AML-193 (cell line): ENCODE measurements at places on chromosomes 5 and 9.

GRCh38 chr5:17118631-17119030, 98.8 kb upstream of the BASP1 start:
- DNase-seq: peak; percentile 92

DNA sequence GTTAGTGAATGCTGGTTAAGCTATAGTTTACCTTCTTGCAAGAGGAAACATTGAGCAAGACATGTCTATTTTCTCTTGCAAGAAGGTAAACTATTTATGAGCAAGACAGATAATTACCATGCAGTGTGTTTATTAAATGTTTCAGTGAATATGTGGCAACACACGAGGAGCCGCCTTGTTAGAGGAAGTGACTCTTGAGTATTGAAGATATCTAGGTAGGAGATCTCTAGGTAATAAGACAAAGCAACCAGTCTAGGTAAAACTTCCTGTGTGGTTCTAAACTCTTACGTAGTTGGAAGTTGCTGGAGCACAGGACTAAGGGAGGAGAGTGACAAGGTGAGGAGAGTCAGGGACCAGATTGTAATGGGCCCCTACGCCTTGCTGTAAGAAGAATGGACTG, 16.8 kb downstream of the SKP2 start:
- no peak for DNase-seq

GRCh38 chr5:68169903-68170302, 45.7 kb upstream of the PIK3R1 start:
- no peak for DNase-seq

DNA sequence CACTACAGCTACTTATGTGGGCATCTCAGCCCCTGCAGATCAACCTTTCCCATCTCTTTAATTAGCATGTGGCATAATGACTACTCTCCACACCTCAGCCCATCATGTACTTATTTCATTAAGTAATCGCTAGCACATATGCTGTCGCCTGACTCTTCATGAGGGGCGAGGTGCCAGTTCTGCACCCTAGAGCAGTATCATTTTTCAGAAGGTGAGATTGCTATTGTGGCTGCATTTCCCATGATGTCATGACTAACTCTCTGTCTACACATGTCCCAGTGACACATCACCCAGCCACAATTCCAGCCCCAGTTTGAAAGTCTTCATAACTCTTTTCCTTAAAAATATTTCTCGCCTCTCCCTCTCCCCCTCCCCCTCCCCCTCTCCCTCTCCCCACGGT, 7.6 kb upstream of the F2RL1 start:
- DNase-seq: no peak

DNA sequence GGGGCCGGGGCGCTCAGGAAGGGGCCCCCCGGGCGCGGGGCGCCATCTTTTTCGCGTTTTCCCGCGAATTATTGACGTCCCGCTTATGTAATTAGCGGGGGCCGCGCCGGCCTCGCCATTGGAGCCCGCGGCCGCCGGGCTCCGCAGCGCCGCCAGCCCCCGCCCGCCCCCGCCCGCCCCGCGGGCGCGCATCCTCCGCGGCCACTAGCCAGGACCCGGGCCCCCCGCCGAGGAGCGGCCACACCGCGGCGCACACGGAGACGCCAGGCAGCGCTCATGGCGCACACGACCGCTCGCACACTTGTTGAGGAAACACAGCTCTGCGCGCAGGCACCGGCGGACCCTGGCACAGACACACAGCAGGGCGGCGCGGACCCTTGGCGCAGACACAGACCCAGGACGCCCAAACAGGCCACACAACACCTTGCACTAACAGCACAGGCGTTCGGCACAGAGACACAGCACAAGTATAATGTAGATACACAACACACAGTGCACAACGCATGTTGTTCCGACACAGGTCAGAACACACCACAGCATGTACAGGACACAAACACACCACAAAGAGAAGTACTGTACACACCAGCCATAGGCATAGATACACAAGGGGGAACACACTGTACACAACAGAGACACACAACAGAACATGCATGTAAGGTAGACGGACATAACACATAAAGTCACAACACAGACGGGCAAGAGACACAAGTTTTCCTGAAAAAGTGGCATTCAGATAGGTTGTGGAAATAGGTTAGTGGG, 467 bp upstream of the PHF19 start:
- DNase-seq: peak; percentile 50

GRCh38 chr5:73115399-73116051, 4.8 kb upstream of the TMEM171 start:
- DNase-seq: no peak

DNA sequence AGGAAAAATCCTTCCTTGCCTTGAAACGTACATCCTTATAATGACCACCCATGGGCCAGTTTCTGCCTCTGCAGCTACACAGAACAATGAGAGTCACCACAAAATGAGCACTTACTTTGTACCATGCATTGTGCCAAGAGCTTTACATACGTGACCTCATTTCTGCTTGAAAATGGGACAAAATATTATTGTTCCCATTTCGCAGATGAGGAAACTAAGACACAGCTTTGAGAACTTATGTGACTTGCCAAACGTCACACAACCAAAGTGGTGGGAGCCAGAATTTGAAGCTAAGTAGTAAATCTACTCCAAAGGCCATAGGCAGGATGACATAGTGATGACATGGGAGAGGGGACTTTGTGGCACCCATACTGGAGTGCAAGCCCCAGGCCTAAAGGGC, 34.8 kb upstream of the GRPEL2 start:
- no peak for DNase-seq

- DNase-seq: no peak
Observed at GRCh38 chr5:74257060-74257527, 383.4 kb downstream of the ENC1 start.

DNA sequence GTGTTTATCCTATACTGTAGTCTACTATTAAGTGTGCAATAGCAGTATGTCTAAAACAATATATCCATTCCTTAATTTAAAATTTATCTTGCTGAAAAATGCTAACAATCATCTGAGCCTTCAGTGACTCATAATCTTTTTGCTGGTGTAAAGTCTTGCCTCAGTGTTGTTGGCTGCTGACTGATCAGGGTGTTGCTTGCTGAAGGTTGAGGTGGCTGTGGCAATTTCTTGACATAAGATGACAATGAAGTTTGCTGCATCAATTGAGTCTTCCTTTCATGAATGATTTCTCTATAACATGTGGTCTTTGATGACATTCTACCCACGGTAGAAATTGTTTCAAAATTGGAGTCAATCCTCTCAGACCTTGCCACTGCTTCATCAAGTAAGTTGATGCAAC, 24.3 kb upstream of the SPEF2 start:
- DNase-seq: no peak

DNA sequence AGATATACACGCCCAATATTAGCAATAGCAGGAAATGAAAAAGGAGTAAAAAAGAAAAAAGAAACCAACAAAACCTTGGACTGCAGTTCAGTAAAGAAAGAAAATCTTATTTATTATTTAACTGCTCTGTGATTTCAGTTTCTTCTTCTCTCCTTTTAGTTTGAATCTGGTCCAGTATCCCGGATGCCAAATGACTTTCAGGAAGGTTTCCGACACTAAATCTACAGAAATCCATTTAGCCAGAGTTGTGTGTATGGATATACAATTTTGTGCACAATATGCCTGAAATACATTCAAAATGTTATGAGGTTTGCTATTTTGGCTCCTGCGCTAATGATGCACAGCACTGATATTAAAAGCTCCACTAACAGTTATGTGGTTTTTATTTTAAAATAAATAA, 64.5 kb downstream of the FBXL7 start:
- no peak for DNase-seq

DNA sequence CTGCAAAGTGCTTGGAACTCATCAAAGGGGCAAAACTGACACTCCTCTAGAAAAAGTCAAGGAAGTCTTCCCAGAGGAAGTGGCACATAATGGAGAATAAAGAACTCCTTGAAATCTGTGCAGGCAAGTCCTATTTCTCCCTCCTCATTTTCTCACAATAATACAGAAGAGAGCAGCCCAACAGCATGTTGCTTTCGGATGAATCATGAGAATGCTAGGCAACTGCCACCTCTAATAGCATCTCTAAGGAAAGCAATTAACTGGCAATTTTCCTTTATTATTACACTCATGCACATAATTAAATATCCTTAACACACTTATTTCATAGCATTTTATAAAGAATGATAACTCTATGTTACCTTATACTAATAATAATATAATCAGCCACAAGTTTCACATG, 122.2 kb upstream of the PTGER4 start:
- DNase-seq: no peak

- no peak for DNase-seq
Observed at GRCh38 chr5:172144291-172144815, 43.7 kb downstream of the STK10 start.

- DNase-seq: no peak
Observed at GRCh38 chr5:77718934-77719610, 57.1 kb downstream of the TBCA start.

DNA sequence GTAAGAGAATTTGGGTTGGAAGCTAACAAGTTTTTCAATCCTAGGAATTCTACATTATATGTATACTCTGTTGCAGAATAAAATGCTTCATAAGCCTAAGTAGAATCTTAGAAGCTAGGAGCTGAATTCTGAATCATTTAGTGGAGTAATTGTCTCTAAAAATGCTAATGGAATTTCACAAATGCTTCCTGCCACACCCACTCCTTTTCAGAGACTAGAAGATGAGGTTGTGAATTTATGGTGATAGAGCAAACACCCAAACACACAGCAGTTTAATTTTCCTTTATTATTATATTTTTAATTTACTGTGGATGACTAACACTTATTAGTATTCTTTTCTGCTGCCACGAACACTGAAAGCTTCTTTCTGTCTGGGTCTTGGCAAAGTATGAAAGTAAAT, 208.0 kb upstream of the PDE4D start:
- no peak for DNase-seq

GRCh38 chr9:95511952-95512708, 4.6 kb downstream of the PTCH1 start:
- no peak for DNase-seq

- DNase-seq: peak; percentile 94
Observed at GRCh38 chr9:6055216-6055615, 39.8 kb upstream of the RANBP6 start.

DNA sequence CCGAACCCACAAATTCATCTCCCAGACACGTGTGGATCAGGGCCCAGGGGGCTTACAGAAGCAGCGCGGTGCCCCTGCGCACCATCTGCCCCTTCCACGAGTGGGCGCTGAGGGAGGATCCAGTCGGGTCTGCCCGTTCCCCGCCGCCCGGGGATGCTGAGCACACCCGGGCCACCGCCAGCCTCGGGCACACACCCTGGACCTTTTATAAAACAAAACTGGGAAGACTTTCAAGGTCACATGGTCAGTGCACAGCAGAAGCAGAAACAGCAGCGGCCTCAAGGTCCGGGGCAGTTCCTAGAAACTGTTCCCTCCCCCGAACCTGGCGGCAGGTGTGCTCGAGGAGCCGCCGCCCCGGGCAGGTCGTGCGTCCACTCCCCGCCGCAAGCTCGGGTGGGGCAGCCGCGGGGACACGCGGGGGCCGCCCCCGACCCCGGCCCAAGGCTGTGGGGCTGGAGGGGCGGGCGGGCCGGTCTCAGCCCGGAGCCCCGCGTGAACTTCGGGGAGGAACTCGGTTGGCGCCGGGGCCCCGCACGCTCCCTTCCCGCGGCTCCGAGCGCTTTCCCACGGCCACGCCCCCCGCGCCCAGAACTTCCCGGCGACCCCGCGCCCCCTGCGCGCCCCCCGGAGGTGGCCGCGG, 633 bp upstream of the PPP1R26 start:
- DNase-seq: peak; percentile 6

DNA sequence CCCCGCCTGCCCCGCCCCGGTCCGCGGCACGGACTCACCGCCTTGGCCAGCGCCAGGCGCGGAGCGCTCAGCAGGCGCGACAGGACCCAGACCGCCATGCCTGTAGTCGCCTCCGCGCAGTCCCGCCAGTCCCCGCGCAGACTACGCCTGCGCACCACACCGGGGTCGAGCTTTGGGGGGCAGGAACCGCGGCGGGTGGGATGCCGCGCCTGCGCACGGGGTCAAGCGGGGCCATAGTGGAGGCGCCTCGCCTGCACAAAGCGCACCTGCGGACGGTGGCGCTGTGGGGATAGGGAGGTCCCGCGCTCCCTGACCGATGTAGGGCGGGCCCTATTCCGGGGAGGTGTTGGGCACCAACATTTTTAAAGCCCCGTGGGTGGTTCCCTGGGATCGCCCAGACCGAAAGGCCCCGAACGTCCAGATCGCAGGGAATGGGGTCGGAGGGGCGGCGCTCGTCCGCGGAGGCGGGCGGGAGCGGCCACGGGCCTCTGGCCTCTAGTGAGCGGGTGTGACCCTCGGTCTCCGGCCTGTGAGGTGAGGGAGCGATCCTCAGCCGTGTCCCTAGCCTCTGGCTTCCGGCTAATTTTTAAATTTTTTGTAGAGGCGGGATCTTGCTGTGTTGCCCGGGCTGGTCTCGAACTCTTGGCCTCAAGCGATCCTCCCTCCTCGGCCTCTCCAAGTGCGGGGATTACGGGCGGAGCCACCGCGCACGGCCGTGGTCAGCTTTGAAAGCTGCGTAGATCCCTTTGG, 70.8 kb upstream of the LPCAT1 start:
- DNase-seq: no peak
